ENCODE measurements at places on chromosomes 1 and 21.
A peak's percentile ranks its signal among the peaks of the same experiment; 100 is the strongest.

DNA sequence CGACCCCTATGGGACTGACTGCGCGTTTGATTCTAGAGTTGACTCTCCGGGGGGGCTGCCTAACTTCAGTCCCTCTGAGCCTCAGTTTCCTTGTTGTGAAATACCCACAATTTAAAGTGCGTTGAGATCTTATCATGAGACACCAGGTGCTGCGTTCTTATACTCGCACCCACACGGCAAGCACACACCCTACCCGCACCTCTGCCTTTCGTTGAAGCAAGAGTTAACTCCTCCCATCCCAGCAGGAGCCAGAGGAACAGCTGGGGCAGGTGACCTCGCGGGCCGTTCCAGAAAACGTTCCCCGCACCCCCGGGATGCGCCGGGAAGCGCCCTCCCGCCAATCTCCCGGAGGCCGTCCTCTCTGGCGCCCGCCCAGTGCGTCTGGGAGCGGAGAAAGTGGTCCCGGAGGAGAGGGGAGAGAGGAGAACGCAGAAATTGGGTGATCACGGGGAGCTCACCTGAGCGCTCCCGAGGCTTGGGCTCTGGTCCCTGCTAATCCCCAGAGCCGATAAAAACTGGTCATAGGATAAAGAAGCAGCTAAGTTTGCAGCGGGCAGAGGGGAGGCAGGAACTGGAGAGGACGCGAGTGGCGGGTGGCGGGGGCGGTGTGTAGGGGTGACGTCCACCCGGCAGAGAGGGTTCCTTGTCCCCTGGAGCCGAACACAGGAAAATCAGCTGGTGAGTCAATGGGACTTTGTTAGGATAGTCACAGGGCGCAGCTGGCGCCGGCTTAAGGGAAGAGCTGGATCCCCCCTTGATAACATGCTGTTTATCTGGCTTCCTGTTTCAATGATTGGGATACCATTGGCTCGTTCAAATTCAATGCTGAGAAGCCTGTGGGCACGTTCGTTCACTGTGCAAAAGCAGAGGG is 869 bp downstream of the NAV1 start:
- DNase-seq = peak; percentile 83

GRCh38 chr1:59026472-59026948 is 242.7 kb upstream of the JUN start:
- DNase-seq = no peak

- no peak for DNase-seq
Measured at GRCh38 chr1:150194381-150195031, 41.4 kb downstream of the ANP32E start.

DNA sequence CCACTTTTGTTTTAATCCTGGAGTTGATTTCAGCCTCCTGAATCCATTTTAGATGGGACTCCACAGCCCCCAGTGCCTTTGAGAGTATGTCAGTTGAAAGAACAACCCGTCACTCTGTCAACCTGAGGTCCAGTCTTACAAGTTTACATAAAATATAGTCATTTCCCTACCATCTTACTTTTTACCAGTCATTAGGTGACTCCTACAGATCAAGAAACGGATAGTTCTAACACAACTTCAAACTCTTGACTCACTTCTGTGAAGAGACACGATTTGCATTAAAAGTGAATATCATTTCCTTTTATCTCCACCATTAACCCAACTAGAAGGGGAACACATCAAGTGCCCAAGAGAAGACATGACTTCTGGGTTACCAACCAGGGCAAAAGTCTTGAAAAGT is 147.1 kb downstream of the NTPCR start:
- DNase-seq = no peak

DNA sequence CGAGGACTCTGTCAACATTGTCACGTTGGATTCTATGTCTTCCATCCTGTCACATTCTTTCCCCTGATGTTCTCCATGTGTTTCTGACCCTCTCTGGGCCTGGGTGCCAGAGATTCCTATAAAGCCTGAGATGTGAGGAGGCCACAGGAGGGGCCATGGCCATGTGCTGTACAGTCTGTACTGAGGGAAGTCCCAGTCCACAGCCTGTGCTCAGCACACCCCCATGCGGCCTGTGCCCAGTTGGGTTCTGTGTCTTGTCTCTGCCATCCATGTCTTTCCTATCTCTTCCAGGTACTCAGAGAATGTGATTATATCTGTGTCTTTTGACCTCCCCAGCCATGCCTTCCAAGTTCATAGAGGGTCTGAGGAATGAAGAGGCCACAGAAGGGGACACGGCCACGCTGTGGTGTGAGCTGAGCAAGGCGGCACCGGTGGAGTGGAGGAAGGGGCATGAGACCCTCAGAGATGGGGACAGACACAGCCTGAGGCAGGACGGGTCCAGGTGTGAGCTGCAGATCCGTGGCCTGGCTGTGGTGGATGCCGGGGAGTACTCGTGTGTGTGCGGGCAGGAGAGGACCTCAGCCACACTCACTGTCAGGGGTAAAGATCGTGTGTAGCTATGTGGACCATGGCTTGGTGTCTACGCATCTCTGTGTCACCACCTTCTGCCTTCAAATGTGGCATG is 86.1 kb downstream of the OBSCN start:
- no peak for DNase-seq

GRCh38 chr1:210597555-210598134 is 268.9 kb downstream of the HHAT start:
- DNase-seq = no peak

DNA sequence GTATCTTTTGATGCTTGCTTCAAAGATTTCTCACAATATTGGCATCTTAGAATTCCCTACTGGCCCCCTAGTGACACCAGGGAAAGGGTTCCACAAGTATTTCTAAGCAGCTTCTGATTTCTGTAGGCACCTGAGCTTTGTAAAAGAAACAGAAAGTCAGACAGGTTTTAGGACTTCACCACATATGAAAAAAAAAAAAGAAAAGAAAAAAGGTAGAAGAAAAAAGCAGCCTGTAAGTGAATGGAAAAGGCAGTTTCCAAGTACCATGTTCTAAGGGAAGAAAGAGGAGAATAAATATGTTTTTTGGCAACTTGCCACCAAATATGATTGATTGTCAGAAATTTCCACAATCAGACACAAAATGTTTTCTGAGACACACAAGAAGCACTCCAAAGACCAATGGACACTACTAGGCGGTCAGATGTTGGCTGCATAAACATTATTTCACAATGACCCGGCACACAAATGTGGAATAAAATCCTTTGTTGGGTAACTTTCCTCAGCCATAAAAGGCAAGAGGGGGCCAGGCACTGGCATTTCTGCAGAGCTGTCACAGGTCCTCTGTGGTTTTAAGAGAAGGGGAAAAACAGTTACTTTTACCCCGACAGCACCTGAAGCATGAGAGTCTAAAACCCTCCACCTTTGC is 12.7 kb upstream of the CPLANE2 start:
- no peak for DNase-seq

DNA sequence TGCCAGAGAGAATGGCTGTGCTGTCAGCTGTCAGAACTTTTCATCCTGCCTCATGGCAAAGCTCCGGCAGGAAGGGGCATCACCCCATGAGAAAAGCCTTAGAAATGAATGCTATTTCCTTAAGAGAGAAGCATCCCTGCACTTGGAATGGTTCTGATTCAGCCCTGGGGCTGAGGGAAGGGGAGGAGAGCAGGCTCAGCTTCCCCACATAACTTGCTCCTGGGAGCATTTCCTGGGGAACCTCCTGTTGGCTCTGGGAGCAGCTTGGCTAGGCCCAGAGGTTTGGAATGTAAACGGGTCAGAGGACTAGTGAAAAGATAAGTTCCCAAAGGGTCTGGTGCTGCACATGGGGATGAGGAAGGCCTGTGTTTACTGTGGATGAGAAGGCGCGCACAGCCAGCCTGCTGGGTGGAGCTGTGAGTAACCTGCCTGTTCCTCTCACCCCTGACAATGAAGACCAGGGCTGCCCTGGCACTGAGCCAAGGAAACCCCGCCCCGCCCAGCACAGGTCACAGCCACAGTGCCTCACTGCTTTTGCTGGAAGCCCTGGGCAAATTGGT is 5.0 kb downstream of the PRELP start:
- DNase-seq = no peak

DNA sequence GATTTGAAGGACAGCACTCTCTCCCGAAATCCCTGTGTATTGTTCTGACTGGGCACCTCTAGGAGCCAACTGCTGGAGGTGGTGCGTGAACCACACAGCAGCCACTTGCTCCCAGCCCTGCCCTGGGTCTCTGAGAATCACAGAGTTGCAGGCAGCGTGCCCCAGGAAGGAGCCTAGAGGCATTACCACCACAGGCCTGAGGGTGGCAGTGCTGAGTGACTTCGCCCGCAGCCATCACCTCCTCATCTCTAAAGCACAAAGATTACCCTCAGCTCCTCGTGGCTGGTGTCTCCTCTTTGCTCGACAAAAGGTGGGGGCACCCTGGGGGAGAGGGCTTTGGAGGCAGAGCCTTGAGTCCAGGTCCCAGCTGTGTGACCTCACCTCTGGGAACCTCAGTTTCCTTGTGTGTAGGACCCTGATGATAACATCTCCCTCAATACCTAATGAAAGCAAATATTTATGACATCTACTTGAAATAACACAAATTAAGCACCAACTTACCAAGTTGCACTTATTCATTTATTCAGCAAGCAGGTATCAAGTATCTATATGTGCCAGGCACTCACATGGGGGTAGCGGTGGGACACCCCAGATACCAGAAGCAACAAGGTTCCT is 86.3 kb downstream of the VWA5B1 start:
- peak; percentile 33 for DNase-seq

DNA sequence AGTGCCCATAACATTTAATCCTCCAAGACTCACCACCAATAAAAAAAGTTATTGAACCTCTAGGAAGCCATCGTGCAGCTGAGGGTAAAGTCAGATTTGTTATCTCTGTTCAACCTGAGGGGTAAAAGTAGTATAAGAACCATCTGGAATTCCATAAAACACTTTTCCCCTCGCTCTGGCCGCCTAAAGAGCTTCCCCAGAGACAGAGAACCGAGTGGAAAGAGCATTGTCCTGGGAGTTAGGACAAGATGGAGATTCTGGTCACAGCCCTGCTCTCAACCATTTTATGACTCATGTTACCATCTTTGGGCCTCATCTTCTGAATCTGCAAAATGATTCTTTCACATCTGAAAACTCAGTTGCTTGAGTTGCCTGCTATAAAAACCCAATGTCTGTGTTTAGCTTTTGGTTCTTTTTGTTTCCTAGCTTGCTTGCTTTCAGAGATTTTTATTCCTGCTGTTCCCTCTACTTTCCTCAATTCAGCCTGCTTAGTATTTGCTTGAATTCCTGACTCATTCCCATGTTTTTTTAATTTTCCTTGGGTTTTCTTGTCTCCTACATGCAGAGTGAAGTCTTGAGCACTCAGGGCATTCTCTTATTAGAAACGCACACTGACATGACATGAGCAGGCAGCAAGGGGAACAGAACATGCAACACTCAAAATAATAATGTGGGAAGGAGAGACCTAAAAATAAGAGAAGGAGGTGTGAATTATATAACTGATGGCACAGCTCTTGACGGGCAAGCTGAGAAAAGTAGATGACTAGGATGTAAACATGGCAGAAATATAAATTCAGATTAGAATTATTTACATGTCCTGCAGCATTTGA is 1.7 kb downstream of the EPHX4 start:
- no peak for DNase-seq

DNA sequence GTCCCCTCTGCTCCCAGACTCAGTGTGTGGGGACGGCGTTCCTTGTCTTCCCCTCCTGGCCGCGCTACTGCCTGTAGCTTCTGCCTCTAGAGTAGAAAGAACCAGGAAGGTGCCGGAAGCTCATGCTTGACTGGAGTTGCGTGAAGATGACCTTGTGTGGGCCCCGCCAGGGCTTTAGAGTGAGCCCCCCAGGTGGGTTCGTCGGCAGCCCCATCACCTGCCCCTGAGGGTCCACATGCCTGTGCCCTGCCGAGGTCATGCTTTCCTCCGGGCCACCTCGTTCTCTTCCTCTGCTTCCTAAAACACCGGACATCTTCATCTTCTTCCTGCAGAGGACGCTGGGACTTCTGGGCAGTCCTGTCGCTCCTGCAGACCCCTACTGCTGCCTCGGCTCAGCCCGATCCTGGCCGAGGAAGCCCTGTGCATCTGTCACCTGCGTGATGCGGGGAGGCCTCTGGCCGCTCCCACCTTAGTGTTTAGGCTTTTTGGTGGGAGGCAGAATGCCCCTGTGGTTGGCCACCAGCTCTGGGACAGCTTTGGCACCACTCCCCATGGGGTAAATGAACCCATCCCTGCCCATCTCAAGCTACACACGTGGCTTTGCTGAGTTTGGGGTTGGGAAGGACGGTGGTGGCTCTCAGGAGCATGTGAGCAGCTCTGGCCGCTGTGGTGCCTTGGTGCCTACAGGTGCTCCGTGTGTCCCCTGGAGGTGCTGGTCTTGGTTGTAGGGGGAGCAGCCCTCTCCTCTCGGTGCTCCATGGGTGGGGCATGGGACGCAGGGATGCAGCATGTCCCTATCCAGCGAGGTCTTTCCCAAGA is 12.3 kb downstream of the OBSCN start:
- no peak for DNase-seq

GRCh38 chr1:119981496-119981895 is 85.2 kb upstream of the ADAM30 start:
- no peak for DNase-seq

GRCh38 chr1:80629304-80629837 is 1171.4 kb upstream of the ADGRL2 start:
- no peak for DNase-seq

DNA sequence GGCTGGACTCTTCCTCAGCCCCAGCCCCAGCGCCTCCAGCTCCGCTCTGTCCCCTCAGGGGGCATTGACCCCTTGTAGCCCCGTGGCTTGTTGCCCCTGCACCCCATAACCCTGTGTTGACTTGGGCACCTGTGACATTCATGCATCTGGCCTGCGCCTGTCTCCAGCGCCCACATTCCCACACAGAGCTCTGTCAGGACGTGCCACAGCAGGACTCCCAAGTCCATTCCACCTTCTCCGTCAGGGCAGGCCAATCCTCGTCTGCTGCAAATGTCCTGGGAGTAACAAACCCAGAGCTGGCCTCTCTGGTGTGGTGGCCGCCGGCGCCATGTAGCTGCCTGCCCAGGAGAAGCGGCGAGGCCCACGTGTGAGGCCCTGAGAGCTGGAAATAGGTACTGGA is 60.6 kb downstream of the AGPAT3 start:
- DNase-seq = no peak

DNA sequence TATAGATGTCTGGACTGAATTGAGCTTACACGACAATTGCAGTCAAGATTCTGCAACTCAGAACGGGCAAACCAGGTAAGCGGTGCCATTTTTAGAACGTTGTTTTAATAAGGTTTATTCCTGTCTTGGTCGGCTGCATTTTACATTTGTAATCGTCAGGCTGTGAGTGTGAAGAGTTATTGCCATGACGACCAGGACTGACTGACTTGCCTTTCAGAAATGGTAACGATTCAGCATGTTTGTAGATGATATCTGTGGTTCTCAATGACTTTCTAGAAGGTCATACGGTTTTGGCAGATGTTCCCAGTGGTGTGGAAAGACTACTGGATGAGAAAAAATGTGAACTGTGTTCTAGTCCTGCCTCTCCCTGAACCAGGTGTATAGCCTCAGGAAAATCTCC is 271.3 kb upstream of the B3GALT2 start:
- DNase-seq = no peak

DNA sequence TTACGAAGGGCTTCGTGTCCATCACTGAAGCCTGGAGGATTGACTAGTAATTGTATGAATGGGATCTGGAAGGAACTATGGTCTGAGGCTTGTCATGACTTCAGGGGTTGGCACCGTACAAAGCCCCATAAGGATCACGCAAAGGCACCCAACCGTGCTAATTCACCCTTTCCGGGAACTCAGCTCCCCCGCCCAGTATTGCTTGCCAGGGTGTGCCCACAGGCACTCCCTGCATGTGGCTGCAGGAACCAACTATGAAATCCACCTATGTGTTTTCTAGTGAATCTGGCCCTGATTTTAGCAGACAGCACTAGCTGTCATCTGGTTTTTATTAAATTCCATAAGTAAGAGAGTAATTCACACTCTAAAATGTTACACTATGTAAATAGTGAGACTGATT is 139.2 kb downstream of the TM2D1 start:
- no peak for DNase-seq

Measured in midbrain (tissue), 1 donor.